ENCODE measurements at places on chromosomes 4 and X.

- DNase-seq: no peak
Observed at GRCh38 chr4:675036-675882, 917 bp downstream of the MYL5 start.

DNA sequence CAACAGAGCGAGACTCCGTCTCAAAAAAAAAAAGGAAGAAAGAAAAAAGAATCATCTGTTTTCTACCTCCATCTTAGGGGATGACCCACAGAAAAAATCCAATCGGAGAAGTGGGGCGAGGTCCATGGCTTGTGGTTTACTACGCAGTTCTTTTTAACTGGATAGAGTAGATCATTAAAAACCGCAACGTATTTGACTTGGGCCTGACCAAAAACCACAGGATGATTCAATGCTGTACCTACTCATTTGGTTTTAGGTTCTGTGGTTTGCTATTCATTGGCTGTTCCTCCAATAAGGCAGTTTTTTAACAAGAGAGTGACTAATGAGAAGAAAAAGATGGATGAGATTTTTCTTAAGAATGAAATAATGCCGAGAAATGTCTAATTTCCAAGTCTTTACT, 83.7 kb downstream of the FREM3 start:
- peak; percentile 52 for DNase-seq

- no peak for DNase-seq
Observed at GRCh38 chr4:163815776-163816175, 321.3 kb downstream of the TMA16 start.

- no peak for DNase-seq
Observed at GRCh38 chr4:22077571-22077970, 129.0 kb upstream of the KCNIP4 start.

- no peak for DNase-seq
Observed at GRCh38 chrX:129480889-129481288, 42.4 kb downstream of the SMARCA1 start.

GRCh38 chr4:88802138-88802537, 104.5 kb upstream of the NAP1L5 start:
- no peak for DNase-seq

DNA sequence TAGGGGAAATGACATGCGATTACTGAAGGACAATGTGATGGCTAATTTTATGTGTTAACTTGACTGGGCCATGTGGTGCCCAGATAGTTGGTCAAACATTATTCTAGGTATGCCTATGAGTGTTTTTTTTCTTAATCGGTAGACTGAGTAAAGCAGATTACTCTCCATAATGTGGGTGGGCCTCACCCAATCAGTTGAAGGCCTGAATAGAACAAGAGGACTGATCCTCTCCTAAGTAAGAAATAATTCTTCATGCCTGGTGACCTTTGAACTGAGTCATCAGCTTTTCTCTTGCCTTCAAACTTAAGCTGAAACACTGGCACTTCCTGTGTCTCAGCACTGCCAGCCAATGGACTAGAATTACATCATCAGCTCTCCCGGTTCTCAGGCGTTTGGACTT, 164.0 kb upstream of the FGF13 start:
- DNase-seq: no peak

GRCh38 chrX:37785569-37785968, 5.7 kb downstream of the CYBB start:
- no peak for DNase-seq

- DNase-seq: no peak
Observed at GRCh38 chr4:122766950-122767349, 34.4 kb downstream of the BBS12 start.

DNA sequence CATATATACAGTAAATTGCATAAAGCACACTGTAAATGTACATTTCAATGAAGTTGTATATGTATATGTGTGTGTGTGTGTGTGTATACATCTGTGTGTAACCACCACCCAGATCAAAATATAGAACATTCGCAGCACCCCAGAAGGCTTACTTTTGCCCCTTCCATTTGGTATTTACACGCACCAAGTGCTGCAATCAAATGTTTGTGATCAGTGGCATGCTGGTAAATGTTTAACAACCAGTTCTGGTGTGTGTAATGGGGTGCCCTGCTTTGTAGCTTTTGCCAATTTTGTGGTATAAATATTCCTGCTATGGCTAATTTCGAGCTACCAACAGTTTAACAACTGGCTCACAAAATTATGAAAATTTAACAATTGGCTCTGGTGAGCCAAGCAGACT, 101.3 kb downstream of the RTL5 start:
- no peak for DNase-seq

Data from EH (cell line).